Cerebellum (tissue), 4 donors: ENCODE measurements at places on chromosomes 13 and 19.
A peak's percentile ranks its signal among the peaks of the same experiment; 100 is the strongest.

DNA sequence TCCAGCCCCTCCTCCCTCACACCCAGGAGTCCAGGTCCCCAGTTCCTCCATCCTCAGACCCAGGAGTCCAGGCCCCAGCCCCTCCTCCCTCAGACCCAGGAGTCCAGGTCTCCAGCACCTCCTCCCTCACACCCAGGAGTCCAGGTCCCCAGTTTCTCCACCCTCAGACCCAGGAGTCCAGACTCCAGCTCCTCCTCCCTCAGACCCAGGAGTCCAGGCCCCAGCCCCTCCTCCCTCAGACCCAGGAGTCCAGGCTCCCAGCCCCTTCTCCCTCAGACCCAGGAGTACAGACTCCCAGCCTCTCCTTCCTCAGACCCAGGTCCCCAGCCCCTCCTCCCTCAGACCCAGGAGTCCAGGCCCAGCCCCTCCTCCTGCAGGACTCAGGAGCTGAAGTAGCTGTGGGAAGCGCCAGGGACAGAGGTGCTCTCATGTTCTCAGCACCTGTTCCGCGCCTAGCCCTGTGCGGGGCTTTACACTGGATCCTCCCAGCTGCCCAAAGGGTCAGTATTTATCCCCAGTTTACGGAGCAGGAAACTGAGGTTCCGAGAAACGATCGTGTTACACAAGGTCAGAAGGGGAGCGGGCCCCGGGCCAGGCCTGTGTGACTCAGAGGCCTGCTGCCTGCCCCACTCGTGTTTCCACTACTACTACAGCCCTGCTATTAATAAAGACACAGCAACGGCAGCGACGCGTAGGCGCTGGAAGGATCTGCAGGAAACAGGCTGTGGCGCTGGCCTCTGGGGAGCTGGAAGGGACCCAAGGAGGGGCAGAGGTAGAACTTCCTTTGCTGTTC is 1.7 kb upstream of the SBK3 start:
- DNase-seq: no peak

- DNase-seq: no peak
These were observed 12.9 kb downstream of the CFD start for GRCh38 chr19:872266-872951.

DNA sequence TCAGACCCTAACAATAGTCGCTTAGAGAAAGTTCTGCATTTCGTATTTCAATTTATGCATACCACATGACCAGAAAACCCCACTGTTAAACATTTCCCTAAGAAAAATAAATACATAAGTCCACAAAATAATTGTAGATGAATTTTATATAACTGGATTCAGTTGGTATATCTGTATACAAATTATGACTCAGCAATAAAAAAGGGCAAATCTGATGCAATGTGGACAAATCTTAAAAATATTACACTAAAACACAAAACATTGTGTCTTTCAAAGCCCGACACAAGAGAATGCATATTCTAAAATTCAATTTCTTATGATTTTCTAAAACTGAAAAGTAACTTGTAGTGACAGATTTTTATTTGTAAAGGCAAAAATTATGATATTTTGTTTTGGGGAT is 1005.0 kb downstream of the EFNB2 start:
- no peak for DNase-seq

DNA sequence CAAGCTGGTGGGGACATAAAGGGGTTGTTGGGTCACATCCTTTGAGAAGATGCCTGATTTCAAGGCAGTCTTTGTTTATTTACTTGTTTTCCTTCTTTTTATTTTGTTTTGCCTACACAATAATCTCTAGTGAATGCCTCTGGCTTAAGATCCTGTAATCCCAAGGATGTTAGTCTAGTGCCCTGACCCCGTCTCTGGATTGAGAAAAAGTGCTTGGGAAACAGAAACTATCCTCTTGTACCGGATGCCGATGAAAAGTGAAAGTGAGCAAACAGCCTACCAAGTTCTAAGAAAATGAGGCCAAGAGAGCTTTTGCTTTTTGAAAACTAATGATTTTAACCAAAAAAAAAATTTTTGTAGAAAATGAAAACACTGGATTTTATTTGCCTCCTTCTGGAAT is 42.1 kb upstream of the C1QTNF9 start:
- no peak for DNase-seq

- no peak for DNase-seq
These were observed 749 bp downstream of the ZNF264 start for GRCh38 chr19:57192077-57192420.

GRCh38 chr19:35048911-35049411 is 7.4 kb downstream of the HPN start:
- peak; percentile 63 for DNase-seq

DNA sequence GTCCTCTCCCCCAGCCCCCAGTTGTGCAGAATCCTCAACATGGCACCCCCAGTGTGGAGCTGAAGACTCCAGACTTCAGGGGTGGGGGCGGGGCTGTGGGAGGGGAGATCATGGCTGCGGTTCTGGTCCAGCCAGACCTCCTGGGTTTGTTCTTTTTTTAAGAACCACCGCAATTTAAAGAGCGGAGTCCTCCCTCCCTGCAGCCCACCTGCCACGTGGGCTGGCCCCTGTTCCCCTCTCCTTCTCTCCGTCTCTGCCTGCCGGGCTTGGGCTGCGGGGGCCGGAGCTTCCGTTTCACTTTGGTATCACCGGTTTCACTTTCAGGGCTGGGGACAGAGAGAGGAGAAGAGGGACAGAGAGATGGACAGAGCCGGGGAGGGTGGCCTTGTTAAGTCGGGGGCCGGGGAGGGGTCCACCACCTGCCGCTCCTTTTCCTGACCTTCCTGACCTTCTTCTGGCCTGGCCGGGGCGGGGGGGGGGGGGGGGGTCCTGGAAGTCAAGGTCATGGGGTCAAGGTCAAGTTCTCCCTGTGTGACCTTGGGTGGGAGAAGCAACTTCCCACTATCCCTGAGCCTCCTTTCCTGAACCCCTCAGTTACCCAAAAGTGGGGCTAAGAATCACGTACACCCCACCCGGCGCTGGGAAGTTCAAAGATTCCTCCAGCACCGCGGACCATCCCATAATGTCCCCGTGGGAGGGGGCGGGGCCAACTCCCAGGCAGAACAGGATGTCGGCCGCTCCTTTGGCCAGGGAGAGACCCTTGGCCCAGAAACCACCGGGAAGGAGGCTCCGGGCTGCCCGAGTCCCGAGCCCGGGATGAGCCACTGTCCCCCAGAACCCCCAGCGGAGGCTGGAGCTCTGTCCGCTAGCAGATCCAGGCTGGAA is 11.3 kb upstream of the ZBTB7A start:
- no peak for DNase-seq

DNA sequence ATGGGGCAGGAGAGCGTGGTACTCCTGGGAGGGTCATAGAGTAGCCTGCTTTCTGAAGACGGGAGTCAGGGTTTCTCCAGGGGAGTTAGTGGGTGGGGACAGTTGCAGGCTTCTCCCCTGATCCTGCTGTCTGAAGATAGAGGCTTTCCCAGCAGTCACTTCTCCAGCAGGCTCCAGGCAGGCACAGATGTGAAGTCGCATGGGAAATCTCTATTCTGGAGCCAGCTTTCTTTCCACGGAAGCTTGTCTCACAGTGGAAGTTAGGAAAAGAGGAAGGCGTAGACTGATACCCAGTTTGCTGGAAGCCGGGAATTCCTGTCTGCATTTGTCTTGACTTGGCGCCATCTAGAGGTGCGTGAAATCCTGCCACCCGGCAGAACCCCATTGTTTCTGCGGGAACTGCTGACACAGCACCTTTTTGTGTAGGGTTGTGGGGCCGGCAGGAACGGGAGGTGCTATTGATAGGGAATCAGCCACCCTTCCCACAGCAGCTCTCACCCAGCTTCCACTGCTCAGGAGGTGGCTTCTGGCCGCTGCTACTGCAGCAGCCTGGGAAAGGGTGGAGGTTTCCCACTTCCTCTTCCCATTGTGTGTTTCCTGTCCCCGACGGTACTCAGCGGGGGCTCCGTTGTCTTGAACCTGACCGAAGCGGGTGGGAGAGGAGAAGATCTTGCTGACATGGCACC is 28.5 kb upstream of the NPAS1 start:
- peak; percentile 79 for DNase-seq
